ENCODE measurements at places on chromosomes 16 and 17. TPM values are rescaled to one million over a fixed set of nuclear protein-coding genes. Genes with fewer than 3 reads are reported as not detected.
A peak's percentile ranks its signal among the peaks of the same experiment; 100 is the strongest.

- DNase-seq: no peak
Observed at GRCh38 chr17:67912656-67913055, 83.6 kb downstream of the C17orf58 start.

IL21R gene
- total RNA-seq: 94.9 TPM

DNA sequence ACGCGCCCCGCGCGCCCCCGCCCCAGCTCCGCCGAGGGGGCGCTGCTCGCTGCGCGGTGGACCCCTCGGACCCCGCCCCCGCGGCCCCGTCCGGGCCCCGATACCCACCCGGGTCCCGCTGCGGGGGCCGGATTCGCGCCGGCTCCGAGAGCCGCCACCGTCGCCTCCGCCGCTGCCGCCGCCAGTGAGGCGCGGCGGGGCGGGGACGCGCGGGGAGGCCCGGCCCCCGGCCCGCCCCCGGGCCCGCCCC, at the start of gene TBC1D16:
Gene TBC1D16 (minus strand): TSS at position 186 of the 250 bp plus-strand sequence. CDS start 22,325 bp downstream, outside the sequence.
- DNase-seq: peak; percentile 89

CCL22 gene
- total RNA-seq: 14.6 TPM

ELMO3 gene
- 8.2 TPM for total RNA-seq

All from activated CD4-positive, alpha-beta T cell treated with anti-CD3 and anti-CD28 coated beads, Interleukin-2, amount 10 ng/mL, durations not matched to agents 24 days and 14 days (primary cell).